Stimulated activated CD8-positive, alpha-beta memory T cell treated with anti-CD3 and anti-CD28 coated beads, Interleukin-7, amount 100 ng/mL, for 24 hours (primary cell): ENCODE measurements at places on chromosomes 7 and 10.

GRCh38 chr7:151408839-151409666, 785 bp downstream of the WDR86 start:
- DNase-seq, result no peak

GRCh38 chr10:110829721-110830410, 41.9 kb upstream of the PDCD4 start:
- DNase-seq, result no peak

DNA sequence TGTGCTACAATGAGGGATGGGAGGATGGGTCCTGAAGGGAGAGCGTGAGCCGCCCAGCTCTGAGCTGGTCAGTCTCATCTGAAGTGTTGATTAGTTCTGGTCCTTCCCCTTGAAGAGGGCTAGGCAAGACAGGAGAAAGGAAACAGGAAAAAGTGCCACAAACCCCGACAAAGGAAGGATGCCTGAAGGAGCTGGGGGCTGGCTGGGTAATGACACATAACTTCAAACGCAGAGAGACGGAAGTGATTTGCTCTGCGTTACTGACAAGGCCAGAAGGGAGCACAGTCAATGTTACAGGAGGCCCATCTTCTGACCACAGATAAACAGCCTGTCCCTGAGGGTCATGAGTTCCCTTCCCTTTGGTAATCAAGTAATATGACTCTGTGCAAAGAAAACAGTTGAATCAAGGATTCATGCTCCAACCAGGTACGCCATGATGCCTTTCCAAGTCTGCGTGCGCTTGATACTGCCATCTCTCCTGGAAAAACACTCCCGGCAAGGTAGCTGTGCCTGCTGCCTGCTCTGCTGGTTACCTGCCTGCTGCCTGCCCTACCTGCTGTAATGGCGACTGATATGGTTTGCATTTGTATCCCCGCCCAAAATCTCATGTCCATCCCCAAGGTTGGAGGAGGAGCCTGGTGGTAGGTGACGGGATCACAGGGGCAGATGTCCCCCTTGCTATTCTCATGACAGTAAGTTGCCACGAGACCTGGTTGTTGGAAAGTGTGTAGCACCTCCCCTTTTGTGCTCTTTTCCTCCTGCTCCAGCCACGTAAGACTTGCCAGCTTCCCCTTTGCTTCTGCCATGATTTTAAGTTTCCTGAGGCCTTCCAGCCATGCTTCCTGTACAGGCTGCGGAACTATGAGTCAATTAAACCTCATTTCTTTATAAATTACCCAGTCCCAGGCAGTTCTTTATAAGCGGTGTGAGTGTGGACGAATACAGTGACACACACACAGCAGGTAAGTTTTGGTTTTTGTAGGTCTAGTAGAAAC, 57.9 kb downstream of the GRB10 start:
- DNase-seq, result no peak

DNA sequence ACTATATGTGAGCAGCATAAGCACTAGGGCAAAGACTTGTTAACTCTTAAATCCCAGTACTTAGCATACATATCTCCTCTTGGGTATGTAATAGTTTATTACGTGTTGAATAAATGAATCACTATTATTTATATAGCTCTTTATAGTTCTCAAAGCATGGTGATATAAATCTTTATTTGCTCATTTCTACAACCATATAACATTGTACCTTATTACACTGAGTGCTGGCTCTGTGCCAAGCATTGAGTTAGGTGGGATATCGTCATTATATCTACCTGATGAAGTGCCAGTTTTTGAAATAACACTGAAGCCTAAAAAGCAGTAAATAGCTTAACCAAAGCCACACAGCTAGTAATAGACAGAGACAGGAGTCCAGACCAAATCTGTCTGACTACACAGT, 27.9 kb downstream of the AHR start:
- DNase-seq, result no peak

- DNase-seq, result no peak
Measured at GRCh38 chr10:43863859-43864591, 215.3 kb upstream of the ZNF32 start.

DNA sequence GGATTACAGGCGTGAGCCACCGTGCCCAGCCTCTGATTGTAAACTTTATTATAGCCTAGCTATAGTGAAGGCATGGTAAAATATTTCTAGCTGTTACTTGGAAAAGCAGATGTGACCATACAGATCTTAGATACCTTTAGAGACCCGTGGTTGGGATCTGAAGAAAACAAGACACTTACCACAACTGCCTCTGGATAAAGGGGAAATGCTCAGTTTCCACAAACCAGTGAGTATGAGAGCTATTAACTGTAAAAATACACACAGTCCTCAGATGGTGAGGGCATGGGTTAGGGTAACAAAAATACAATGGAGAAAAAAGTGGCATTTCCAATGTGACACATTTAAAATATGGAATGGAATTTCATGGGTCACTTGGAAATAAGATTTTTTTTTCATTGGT, 63.0 kb downstream of the ZNF438 start:
- no peak for DNase-seq

- no peak for DNase-seq
Measured at GRCh38 chr7:46163246-46163645, 242.2 kb upstream of the IGFBP3 start.

DNA sequence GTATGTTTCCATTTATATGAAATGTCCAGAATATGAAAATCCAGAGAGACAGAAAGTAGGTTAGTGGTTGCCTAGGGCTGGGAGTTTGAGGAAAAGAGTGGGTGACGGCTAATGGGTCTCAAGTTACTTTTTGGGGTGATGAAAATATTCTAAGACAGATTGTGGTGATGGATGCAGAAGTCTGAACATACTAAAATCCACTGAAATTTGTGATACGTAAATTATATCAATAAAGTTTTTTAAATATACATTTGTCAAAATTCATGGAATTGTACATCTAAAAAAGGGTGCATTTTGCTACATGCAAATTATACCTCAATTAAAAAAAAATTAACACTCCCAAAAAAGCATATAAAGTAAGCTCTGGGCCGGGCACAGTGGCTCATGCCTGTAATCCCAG, 9.4 kb downstream of the DDIT4 start:
- DNase-seq, result no peak

GRCh38 chr7:84757761-84758160, 429.1 kb downstream of the SEMA3D start:
- no peak for DNase-seq

DNA sequence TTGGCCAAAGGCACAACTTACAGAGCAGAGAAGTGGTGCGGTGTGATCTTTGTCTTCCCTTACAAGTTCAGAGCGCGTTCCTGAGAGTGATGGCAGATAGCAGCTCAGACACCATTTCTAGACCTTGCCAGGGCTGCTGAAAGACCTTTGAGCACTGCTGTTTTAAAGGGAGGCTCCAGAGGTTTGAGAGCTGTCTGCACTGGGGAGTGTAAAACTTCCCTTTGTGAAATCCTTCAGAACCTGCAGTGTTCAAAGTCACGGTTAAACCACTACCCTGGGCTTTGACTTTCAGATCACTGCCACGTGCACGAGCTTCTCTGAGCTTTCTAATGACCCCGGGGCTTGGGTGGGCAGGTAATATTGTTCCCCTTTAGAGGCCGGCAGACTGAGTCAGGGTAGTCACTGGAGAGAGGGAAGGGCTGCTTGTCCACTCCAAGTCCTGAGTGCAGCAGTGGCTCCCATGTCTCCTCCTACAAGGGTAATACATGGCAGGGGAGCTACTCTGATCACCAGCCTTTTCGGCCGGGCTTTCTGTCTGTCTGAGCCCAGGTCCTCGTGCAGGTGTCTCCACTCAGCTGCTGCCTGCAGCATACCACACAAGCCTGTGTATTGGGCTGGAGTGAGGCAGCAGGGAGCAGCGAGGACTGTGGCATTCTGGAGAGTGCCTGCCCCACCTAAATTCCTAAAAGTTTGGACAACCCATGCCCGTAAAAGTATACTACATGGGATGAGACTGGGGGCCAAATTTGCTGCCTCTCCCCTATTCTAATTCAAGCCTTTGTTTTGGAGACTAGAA, 63.3 kb downstream of the ZMIZ1 start:
- DNase-seq, result no peak

DNA sequence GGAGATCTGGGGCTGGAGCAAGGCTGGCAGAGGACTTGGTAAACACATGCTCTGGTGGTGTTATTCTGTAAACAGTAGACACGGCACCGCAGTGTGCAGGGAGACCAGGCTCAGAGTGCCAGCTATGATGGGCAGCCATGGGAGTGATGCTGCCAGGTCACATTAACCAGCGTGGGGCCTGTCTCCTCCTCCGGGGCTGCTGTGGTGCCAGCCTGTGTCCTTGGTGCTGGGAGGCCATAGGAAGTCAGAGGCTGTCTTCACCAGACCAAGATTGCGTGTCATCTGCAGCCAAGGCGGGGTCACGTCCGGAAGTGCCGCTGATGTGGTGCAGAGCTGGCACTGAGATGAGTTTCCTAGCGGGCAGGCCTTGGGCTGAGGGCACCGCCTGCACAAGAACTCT, 236.0 kb downstream of the GLRX3 start:
- no peak for DNase-seq

- DNase-seq, result no peak
Measured at GRCh38 chr7:12570168-12570533, 369 bp upstream of the SCIN start.

- DNase-seq, result no peak
Measured at GRCh38 chr10:100793055-100793454, 47.7 kb downstream of the PAX2 start.
